ENCODE measurements at places on chromosomes 3 and 15. TPM values are rescaled to one million over a fixed set of nuclear protein-coding genes. Genes with fewer than 3 reads are reported as not detected.
A peak's percentile ranks its signal among the peaks of the same experiment; 100 is the strongest.

UPK1B gene
- 0.64 TPM for polyA plus RNA-seq

SERINC4 gene
- polyA plus RNA-seq: 0.23 TPM

NMB gene
- not detected for polyA plus RNA-seq

KNL1 gene
- polyA plus RNA-seq: 52.8 TPM

CTXND1 gene
- polyA plus RNA-seq: not detected

SLC28A1 gene
- not detected for polyA plus RNA-seq

LDHAL6B gene
- not detected for polyA plus RNA-seq

GABRB3 gene
- 0.27 TPM for polyA plus RNA-seq

RTP3 gene
- not detected for polyA plus RNA-seq

SLC2A2 gene
- not detected for polyA plus RNA-seq

UQCRC1 gene
- polyA plus RNA-seq: 293 TPM

ANKRD63 gene
- 0.63 TPM for polyA plus RNA-seq

- no peak for DNase-seq
Measured at GRCh38 chr15:92271179-92271578, 122.5 kb upstream of the ST8SIA2 start.

DNA sequence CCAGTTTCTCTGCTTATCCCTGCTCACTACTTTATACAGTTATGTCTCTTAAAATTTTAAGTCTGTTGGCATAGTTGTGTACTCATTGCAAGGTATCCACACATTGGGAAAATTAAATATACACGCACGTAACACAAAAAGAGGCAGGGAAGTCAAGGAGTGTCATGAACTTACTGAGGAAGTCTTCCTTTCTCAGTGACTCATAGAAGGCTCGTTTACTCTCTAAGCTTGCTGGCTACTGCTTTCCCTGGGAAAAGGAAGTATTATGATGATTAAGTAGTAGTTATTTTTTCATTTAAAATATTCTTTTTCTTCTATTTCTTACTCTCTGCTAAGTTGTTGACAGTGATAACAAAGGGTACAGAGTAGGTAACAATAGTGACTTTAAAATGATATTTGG is 287.3 kb downstream of the UBE2E2 start:
- DNase-seq: no peak

- no peak for DNase-seq
Measured at GRCh38 chr3:142355692-142356091, 92.1 kb downstream of the XRN1 start.

DNA sequence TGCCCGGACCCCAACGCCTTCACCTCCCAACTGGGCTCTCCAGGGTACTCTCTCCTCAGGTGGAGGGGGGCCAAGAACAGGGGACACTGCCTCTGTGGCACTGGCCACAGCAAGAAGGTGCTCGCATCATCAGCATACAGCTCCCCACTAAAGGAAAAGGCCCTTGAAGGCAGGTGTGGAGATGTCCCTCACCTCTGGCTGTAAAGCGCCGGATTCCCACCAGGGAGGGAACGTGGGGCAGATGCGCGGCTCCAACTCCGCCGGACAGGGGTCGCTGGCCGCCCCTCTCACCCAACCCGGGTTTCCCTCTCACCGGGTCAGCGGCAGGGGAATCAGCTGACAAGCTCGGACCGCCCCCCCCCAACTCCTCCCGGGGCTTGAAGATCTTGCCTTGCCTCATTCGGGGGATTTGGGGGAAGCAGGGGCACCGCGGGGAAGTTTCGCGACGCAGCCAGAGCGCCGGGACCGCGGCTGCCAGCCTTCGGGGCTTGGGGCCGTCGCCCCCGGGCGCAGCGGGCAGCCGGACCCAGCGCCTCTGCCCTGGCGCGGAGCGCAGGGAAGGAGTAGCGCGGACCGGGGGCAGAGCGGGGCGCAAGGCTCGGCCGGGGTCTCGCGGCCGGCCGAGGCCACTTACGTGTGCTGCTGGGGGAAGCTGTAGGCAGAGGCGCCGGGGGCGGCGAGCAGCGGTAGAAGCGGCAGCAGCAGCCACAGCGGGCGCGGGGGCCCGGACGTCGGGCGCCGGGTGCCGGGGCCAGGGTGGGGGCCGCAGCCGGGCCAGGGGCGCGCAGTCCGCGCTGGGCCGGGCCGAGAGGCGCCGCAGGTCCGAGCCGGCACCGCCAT is 630 bp downstream of the CACNA2D2 start:
- DNase-seq: no peak

GRCh38 chr15:36841193-36841592 is 259.2 kb downstream of the MEIS2 start:
- no peak for DNase-seq

- no peak for DNase-seq
Measured at GRCh38 chr15:38888701-38889221, 324.1 kb upstream of the RASGRP1 start.

- DNase-seq: no peak
Measured at GRCh38 chr3:106299300-106300098, 430.7 kb upstream of the CBLB start.

DNA sequence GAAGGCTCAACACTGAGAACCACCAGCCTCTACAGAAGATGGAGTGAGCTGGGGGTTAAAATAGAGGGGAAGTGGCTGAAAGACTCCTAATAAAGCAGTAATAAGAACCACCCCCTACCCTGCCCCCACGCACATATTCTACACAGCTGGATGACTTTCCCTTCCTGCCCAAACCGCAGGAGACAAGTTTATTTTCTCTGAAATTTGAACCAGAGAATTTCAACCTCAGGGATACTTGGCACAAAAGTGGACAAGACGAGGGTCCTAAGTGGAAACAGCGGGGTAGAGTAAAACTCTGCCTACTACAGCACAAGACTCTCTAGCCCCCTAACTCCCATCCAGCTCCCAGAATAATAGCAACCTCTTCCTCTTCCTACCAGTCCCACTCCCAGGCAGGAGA is 28.4 kb downstream of the USF3 start:
- DNase-seq: no peak

- peak; percentile 45 for DNase-seq
Measured at GRCh38 chr3:52682016-52682415, 3.7 kb downstream of the PBRM1 start.

GRCh38 chr3:29695643-29696198 is 414.9 kb downstream of the RBMS3 start:
- no peak for DNase-seq

GRCh38 chr3:143839980-143840379 is 8.3 kb downstream of the SLC9A9 start:
- DNase-seq: no peak

DNA sequence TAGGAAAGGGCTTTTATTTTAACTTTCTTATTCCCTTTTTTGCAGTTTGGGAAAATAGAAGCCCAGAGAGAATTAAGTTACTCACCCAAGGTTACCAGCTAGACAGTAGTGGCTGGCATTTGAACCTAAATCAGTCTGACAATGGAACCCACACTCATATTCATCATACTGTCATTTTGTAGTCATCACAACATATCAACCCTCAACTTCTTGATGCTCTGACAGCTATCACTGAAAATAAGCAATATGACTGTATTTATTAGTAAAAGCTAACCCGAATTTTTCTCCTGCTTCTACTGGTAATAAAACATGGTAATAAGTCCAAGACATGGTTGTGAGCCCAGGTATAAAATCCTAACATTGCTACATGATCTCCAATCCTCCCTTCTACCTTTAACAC is 585.8 kb upstream of the UBE2E2 start:
- no peak for DNase-seq

GRCh38 chr3:15556512-15556911 is 35.0 kb upstream of the COLQ start:
- no peak for DNase-seq

GRCh38 chr3:43478118-43478785 is 143.6 kb downstream of the ANO10 start:
- DNase-seq: no peak

- peak; percentile 29 for DNase-seq
Measured at GRCh38 chr3:194322678-194323211, 28.4 kb downstream of the CPN2 start.

DNA sequence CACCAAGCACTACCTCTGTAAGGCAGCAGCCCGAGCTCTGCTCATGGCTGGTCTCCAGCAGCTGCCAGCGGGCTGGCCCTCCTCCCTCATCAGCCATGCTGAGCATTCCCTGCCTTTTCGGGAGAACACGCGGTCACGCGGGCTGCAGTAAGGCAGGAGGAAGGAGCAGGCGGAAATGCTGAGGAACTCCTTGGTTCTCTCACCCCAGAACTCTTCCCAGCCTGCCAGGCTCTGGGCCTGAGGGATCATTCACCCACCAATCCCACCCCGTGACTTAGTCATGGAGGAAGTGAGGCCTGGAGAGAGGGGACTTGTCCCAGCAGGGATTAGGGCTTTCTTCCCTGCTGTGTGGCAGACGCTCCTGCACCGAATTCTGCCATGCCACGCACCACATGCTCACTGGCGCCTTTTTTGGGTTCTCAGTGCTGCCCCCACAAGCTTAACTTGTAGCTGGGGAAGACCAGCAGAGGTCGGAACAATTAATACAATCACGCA is 42.9 kb upstream of the RPL32 start:
- no peak for DNase-seq

GRCh38 chr3:13349823-13350222 is 70.3 kb downstream of the NUP210 start:
- DNase-seq: no peak

GRCh38 chr3:128427175-128427857 is 39.4 kb downstream of the DNAJB8 start:
- DNase-seq: no peak

DNA sequence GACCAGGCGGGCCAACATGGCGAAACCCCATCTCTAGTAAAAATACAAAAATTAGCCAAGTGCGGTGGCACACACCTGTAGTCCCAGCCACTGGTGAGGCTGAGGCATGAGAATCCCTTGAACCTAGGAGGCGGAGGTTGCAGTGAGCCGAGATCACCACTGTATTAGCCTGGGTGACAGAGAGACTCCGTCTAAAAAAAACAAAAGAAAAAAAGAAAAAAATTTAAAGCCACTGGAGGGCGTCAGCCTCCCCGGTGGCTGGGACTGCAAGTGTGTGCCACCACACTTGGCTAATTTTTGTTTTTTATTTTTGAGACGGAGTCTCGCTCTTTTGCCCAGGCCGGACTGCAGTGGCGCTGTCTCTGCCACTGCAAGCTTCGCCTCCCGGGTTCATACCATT is 7.9 kb downstream of the RTF1 start:
- DNase-seq: no peak

DNA sequence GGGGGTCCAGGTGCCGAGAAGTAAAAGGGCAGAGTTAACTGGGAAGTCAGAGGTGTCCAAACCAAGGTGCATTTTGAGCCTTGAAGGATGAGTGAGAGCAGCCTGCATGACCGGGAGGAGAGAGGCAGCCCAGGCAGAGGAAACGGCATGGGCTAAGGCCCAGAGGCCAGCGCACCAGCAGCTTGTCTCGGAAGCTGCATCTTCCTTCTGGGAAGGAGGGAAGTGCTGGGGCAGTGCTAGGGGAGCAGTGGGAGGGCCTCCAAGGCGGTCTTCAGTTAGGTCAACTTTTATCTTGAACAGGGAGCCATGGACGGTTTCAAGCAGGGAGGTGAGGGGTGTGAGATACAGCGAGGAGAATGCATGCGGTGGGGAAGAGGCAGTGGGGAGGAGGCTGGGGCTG is 1.0 kb downstream of the H1-8 start:
- DNase-seq: no peak

DNA sequence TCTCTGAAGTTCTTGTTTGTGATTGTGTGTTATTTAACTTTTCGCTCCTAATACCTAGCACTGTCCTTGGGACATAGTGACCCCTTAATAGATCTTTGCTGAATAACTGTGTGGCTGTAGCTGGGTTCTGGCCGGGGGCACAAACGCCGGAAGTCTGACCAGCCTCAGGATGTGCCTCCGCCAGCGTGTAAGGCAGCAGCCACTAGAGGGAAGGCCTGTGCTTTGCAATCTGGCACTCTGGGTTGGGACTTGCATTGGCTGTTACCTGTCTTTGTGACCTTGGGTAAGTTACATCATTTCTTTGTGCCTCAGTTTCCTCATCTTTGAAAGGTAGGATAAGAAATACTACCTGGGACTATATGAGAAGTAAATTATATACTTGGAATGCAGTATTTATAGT is 158.7 kb downstream of the GHSR start:
- no peak for DNase-seq

DNA sequence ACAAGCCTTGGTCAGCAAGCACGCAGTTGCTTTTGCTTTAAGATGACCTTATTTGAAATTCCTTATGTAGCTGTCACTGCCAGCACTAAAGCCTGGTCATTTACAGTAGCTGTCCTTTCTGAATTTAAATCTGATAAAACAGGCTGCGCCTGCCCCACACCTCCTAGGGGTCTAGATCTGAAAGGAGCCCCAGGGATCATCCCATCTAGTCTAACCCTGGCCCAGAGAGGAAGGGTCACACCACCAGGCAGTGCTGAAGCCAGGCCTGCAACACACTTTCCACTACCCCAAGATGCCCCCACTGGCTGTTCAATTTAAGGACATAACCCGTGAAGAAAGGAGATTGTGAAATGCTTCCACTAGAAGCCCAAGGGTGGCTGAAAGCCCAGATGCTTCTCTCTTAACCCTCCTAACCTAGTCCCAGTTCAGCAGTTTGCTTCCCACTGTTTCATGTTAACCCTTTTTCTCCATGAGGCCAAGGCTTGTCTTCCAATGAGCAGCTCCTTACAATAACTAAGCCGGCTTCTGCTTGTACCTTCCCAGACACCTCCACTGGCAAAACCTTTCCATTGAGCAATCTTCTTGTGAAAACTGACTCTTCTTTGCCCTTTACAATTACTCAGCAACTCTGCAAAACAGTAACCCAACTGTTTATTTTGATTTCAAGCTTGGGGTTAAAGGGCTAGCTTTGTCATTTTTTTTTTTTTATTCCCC is 198.9 kb upstream of the LPP start:
- DNase-seq: no peak

DNA sequence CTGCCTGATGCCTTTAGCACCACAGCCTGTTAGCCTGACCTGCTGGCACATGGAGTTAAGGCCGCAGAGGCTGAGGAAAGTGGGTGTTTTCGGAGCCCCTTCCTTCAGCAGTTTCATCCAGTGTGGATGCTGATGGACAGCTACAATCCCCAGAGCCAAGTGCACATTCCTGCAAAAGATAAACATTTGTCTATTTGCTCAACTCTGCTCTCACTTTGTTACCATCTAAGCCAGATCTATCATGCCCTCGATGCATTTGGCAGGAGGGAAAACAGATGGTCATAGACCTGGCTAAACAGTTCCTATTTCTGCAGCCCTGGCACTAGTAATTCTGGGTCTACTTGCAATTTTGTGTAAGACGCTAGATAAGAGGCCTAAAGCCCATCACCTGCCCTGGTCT is 312.9 kb upstream of the RASGRP1 start:
- DNase-seq: no peak

Data from K562 (cell line).